ENCODE measurements at places on chromosomes 1 and 21.

- no peak for DNase-seq
These were observed 3.6 kb downstream of the PSEN2 start for GRCh38 chr1:226873771-226874578.

- DNase-seq, result peak; percentile 3
These were observed 19.1 kb downstream of the COL24A1 start for GRCh38 chr1:86137436-86137835.

DNA sequence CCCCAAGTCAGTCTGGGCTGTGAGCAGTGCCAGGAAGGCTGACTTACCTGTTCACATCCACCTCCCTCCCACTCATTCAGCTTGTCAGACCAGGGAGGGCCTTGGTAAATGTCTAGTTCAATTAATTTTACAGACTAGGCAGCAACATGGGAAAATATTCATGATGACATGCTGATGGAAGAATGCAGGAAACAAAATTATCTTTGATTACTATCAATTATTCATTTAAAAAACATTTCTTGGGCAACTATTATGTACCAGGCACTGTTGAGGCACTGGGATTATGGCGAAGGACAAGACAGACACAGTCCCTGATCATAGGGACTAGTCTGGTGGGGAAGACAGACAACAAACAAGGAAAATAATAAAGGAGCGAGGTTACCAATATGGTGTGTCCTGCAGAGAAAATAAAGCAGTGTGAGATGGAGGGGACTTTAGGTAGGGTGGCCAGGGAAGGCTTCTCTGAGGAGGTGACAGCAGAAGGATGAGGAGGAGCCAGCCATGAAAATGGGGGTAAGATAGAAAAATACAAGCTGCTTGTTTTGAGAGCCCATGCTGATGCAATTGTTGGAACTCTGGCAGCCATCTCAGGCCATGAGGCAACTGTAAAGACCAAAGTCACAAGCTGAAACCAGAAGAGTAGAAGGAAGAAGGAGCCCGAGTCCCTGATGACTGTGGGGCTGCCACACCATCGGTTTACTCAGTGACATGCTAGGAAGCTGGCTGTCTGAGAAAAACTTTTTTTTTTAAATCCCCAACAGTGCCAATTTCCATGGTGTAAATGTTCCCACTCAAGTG is 14.0 kb downstream of the TRIM62 start:
- DNase-seq, result no peak

DNA sequence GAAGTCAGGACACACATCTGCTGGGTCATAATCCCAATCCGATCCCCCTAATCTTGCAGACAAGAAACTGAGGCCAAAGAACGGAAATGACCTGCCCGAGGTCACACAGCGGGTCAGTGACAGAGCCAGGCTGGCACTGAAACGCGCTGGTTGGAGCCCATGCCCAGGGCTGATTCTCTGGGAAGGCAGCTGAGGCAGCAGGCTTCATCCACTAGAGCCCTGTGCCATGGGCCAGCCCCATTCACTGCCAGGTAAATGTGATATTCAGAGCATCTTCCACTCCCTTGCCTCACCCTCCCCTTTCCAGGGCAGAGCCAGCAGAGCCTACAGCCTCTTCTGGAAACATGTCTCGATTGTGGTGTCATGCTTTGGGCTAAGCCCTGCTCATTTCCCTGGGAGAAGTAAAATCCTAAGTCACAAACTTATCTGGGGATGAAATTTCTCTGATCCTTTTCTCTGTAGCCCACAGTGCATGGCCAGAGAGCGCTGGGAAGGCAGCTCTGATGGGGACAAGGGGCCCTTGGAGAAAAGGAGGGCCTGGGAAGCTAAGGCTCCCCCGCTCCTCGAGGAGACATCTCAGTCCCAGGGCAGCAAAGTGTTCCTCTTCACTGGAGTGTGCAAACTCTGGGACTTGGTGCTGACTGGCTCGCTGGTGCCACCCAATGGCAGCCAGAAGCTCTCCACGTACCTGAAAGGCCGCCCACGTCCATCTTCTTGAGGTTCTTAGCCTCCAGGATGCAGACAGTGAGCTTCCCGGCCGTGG is 110.4 kb downstream of the SYT2 start:
- peak; percentile 83 for DNase-seq

DNA sequence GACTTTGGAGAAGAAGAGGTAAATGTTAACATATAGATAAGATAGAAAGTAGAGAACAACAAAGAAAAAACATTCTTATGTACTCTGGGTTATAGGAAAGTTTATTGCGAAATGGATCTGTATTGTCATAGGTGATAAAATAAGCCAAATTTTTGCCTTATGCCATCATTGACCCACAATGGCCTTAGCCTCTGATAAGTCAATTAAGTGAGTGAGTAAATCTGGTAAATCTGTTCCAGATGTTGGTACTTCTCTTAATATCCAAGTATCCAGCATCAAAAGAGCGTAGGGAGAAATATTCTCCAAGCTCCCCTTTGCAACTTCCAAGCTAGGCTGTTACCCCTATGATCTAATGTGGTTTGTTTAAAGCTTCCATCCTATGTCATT is 38.3 kb upstream of the CLCA4 start:
- no peak for DNase-seq

DNA sequence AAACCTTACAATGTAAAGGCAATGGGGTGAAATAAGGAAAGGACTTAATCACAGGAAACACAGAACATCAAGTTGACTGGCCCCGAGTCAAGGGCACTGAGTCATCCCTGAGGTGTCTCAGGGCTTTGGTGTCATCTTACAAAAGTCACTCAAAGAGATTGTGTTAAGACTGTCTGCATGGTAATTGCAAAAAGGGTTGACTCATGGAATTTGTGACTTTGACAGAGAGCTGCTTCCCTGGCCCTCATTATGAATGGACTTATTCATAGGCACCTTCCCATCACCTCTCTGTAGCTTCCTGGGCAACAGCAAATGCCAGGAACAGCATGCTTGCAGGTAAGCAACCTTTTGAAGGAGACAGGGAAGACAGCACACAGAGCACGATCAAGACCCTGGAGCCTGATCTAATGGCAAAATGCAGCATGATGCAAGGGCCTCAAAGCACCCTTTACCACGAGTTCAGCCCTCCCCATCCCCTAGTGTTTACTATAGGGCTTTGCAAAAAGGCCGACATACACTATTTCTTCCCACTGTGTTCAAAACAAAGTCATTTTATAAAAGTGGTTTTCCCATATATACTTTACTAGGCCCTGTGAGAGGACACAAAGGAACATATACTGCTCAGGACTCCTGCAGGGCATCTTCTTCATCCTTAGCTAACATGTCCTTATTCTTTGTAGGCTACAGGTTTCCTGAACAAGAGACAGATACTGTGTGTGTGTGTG is 17.1 kb downstream of the ZP4 start:
- DNase-seq, result peak; percentile 40

DNA sequence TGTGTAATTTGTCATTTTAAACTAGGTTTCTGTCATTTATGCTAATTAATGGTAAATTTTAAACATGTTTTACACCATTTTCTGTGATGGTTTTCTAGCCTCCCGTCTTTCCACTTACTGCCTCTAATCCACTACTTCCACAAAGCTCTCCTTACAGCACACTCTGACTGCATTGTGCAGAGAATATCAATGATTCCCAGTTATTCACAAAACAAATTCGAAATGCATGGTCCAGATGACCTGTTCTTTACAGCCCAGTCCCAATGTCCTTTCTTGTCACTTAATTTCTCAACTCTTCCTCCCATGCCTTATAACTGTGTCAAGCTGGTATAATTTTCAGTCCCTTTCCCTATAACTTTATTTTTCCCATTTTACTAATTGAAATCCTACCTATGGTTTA is 770.5 kb downstream of the USP25 start:
- DNase-seq, result no peak

GRCh38 chr1:14476170-14476955 is 122.1 kb upstream of the KAZN start:
- DNase-seq, result no peak

DNA sequence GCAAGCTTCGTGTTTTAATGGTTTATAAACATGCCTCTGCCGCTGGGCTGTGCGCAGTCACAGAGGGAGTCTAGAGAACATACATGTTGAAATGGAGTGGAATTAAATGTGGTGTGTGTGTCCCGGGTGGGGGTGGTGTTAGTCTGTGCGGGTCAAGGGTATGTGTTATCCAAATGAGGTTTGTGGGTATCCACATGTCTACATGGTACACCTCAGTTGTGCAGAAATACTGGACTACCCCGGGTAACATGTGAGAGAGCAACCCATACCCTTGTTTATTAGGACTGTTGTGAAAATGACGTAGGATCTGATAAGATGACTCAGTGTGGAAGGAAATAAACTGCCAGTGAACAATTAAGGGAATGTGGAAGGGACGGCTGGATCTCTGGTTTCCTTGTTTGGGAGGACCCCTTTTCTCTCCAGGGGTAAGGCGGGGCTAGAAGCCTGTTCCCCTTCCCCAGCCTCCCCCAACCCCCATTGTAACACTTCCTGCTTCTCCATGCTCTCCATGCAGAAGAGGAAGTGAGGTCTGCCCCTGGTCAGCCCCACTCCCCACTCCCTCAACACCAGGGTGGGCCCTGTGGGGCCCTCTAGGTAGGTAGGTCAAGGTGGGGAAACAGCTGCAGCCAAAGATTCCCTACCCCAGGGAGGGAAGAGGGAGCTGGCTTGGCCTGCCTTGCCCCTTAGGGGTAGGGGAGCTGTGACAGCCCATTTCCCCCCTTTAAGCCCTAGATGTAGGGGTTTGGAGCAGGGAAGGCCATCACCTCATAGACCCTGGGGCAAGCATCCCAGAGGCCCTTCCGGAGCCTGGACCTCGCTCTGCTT is 690 bp downstream of the EPS8L3 start:
- DNase-seq, result no peak

- DNase-seq, result peak; percentile 46
These were observed 48.0 kb upstream of the SLC19A1 start for GRCh38 chr21:45590246-45590725.

DNA sequence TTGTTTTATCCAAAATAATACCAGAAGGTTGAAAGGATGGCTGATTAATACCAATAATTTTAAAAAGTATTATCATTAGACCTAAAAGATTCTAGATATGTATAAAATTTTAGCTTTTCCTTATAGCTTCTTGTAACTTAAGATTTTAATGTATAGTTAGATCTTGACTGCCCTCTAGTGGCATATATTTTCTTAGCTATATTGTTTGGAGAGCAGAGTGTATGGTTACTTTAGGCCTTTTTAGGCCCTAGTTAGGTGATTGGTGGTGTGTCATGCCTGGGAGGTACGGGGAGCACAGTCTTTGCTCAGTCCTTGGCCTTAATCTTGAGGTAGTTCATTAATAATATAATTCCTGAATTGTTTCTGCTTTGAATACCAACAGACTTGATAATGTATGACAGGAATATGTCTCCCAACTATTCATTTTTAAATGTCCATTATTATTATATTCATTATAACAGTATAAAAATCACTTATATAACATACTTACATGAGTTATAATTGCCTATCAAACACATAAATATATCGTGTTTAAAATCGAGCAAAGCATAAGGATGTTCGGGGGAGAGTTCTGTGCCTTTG is 328.4 kb downstream of the ZP4 start:
- peak; percentile 75 for DNase-seq

- DNase-seq, result no peak
These were observed 174.0 kb downstream of the TOMM20 start for GRCh38 chr1:234954613-234955012.

DNA sequence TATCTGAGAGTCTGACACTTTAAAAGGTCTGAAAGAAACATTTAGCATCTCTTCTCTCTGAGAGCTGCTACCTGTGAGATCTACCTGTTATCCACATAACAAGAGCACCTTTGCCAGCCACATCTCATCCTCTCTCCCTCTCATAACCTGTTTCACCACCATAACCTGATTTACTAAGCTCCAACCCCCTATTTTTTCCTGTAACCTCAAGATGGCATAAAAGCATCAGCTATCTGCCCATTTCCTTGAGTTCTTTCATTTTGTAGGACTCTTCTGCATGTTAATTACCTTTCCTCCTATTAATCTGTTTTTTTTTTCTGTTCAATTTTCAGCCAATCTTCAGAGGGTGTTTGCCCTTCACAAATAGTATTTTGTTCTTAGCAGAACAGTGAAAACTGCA is 136.5 kb upstream of the KCNK1 start:
- DNase-seq, result no peak

DNA sequence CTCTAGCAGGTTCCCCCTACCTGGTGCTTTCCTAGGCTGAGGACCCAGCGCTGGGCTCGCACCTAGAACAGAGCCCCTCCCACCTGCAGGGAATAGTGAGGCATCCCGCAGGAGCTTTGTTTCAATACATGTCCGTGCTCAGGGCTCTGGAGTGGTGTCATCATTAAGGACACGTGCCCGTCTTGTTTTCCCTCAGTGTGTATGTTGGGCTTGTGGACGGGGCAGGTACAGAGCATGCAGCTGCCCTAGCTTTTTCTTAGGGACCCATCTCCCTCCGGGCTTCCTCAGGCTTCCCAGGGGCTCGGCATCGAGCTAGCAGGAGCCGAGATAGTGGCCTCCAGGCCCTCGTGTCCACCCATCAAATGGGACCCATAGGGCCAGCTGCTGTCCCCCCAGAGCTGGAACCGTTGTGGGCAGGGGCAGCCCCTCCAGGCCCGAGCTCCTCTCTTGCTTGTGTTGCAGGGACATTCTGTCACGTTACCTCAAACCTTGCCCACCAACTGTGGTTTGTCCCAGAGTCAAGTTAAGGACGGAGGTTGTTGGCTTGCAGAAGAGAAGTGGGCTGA is 3.9 kb downstream of the TMEM201 start:
- no peak for DNase-seq

- DNase-seq, result no peak
These were observed 112.5 kb downstream of the RERE start for GRCh38 chr1:8704866-8705506.

- no peak for DNase-seq
These were observed 32.1 kb upstream of the PDE9A start for GRCh38 chr21:42621166-42621818.

All from A549 (cell line).